ENCODE measurements at places on chromosomes 2 and 18. TPM values are rescaled to one million over a fixed set of nuclear protein-coding genes. Genes with fewer than 3 reads are reported as not detected.

DNA sequence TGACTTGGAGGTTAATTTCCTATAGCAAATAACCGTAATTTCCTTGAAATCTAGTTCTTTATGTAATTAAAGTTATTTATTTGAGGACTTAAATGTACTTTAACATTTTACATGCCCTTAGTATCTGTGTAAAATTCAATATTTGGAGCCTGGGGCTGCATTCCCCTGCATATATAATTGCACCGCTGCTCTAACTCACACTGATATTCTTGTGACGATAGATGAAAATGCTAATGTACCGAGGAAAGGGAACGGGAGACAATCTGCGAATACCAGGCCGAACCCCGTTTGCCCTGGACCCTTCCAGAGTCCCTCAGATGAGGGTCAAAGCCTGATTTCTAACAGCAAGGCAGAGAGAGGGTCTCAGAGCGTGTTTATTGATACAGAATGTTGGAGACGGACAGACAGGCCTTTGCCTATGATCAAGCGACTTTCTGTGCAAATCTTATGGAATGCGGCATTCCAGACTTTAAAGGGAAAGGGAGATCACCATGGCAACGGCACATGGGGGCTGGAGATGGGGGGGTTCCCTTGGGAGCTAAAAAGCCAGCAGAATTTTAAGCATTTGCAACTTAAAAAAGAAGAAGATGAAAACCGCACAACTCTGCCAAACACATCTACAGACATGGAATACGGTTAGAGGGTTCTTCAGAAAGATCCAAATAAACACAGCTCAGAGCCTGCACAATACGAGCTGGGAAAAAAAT is 57.6 kb upstream of the TWIST2 start:
- no peak for DNase-seq

Gene MARCHF4
- total RNA-seq = 1.5 TPM

Gene CXCR2
- total RNA-seq = not detected

DNA sequence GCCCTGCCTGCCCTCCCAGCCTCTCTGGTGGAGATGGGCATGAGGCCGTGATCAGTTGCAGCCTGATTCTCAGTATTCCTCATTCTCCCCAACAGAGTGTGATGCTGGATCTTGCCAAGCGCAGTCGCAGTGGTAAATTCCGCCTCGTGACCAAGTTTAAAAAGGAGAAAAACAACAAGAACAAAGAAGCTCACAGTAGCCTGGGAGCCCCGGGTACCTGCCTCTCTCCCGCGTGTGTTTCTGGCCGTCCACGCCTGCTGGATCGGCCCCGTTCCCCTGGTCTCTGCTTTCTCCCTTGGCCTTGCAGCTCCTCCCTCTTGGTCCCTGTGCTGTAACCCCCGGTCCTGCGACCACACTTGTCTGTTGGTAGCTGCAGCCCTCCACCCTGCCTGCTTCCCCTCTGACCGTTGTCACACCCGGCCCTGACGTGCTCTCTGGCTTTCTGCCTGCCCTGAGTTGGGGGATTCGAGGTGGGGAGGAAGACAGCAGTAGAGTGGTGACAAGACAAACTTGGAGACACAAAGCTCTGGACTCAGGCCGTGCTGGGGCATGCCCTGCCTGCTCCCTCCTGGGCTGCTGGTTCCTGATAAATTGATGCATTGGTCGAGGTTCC is 99.5 kb downstream of the USP40 start:
- no peak for DNase-seq

DNA sequence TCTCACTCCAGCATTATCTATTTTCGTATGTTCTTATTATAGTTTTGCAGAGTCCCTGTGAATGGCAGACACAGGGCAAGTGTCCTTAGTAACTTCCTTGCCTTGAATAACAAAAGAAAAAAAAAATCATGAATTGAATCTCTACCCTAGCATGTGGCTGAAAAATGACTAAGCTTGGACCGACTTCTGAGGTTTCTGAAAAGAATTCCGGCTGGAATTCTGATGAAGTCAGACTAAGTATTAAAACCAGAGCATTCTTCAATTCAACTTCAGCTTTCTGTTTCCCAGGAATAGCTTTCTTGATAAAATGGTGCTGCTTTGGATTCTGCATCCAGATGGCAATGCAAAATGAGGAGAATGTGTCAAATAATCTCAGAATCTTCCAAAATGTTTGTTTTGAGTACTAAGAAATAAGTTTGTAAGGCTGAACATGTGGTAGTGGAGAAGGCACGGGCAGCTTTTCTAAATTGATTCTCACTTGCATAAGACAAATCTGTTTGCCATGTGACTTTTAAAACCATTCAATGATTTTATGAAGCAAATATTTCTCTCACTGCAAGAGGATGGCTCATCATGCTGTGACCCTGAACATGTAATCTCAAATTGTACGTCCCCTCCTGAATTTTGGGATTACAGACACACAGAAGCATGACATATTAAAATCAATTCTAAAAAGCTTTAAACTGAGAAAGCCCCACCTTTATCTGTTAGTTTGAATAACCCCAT is 1462.8 kb upstream of the LRRTM1 start:
- no peak for DNase-seq

DNA sequence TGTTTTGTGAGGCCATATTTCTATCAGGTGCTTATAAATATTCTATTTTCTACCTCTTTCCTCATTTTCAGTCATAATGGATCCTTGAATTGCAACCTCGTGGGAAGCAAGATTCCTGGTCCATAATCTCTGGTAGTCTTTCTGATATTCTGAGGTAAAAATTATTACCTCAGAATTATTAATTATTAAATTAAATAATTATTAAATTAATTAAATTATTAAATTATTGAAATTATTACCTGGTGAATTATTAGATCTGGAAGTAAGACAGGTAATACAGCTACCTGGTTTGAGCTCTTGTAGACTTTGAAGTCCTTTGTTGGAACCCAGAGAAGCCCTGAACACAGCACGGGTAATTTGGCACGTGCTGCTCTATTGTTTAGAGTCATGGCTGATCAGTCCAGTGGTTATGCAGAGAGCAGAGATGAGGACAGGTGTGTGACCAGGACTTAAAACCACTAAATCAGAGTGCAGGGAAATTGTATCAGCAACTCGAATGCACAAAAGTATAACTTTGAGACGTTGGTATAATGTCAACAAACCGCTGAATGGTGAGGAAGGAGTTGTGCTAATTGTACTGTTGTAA is 46.8 kb upstream of the PTPRM start:
- DNase-seq = no peak

Gene TSN
- total RNA-seq = 115 TPM

GRCh38 chr2:10980071-10980470 is 68.3 kb downstream of the KCNF1 start:
- no peak for DNase-seq

DNA sequence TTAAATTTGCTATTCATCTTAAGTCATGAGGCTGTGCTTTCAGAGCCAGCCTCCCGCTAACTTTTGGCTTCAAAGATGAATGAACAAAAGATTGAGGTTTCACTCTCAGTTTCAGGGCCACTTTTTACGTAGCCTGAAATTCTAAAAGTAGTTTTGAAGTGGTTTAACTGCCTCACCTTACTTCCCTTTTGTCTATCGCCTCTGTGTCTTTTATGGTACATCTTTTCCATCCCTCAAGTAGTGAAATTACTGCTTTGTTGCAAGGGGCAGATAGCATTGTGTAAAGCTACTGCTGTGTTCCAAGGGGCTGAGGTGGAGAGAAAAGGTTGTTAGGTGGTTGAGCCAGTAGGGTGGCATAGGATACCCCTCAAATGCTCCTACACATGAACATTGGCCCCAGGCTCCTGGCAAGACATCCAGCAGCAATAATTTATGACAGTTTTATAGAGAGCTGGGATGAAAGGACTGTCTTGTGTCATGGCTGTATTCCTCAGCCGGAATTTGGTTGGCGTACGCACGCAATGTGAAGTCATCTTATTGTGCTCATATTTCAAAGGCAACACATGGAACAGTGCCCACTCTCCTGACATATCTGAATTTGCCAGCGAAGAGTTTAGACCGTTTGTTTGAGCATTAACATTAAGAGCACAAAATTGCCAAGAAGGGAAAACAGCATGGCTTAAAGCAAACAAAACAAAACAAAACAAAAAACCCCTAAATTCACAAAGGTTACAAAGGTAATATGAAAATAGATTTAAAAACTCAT is 32.2 kb downstream of the QPCT start:
- DNase-seq = no peak

Gene TNFAIP6
- not detected for total RNA-seq

Gene SLC5A7
- not detected for total RNA-seq

- no peak for DNase-seq
Measured at GRCh38 chr2:130987519-130988425, 105.5 kb downstream of the FAM168B start.

- no peak for DNase-seq
Measured at GRCh38 chr2:158676696-158677095, 118.4 kb upstream of the DAPL1 start.

DNA sequence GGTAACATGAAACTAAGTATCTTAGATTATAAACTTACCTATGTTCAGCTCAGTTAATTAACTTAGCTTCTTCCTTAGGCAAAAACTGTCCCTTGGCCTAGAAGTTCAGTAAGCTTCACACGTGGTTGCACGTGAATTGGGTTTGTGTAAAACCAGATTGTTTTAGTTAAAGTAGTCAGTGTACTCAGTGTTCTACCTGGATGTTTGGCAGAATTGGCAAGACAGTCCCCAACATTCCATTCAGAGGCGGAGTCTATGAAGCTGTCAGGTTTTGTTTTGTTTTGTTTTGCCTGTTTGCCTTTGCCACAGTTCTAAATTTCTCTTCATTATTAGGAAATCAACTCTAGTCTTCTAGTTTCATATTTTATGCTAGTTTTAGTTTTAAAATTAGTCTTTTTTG is 105.3 kb upstream of the ZEB2 start:
- no peak for DNase-seq

- no peak for DNase-seq
Measured at GRCh38 chr2:175728032-175728431, 274.0 kb downstream of the LNPK start.

Gene HNMT
- 1.4 TPM for total RNA-seq
